ENCODE measurements at places on chromosomes 12 and 14.

DNA sequence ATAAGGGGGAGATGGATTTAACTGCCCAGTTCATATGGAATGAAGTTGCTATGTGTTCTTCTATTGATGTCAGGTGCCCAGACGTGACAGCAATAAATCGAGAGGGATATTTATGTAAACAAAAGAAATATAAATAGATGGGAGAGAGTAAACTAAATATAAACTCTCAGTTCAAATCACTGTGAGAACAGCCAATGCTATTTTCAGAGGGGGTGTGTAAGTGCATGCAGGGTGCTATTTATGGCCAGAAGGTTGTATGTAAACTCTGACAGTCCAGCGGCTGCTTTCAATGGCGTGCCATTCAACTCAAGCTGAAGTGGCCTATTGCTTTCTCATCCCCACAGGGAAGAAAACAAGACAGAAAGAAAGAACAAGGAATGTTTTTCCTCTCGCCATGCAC, 127.2 kb downstream of the KCNA5 start:
- no peak for DNase-seq

- no peak for DNase-seq
Measured at GRCh38 chr12:12724421-12725085, 7.4 kb downstream of the CDKN1B start.

DNA sequence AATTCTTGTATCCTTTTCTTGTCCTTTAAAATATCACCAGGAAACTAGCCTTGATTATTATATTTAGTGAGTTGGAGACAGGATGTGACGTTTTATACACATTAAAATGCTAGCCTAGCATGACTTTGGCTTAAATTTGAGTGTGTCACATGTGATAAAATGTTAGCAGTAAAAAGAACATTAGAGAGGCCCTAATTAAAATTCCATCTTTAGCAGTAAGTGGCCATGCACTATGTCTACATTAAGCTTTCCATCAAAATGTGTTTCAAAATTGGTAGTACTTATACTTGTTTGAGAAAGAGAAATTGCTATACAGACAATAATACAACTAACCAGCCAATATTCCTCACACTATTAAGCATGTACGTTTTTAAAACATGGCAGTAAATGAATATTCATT, 29.9 kb upstream of the MGAT4C start:
- no peak for DNase-seq

GRCh38 chr14:66360366-66360926, 125.7 kb upstream of the CCDC196 start:
- DNase-seq = no peak

- DNase-seq = no peak
Measured at GRCh38 chr12:53230108-53230845, 1.7 kb downstream of the RARG start.

DNA sequence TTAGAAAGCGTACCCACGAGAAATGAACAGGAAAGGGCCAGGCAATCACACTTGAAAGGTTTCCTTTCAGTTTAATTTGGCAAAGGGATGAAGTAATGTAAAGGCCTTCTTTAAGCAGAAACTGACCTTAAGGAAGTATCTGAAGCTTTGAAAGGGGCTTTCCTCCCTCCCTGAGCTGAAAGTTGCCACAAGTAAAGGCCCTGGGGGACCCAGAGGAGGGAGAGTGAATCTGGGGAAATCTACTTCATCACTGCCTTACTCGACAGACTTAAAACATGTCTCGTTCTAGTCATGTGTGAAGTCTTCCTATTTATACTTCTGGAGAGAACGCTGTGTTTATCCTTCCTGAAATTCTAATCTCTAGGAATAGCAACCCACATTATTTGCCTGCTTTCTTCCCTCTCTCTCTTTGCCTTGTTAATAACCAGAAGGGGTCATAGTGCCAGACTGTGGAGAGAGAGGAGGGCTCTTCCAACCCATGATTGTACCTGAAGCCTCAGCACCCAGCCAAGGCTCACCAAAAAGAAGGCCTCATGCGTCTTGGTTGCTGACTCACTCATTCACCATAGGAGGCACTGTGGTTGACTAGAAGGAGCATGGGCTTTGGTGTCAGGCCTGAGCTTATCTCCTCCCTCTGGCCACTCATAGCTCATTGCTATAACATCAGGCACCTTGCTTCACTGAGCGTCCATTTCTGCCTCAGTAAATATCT, 10.2 kb upstream of the GPX2 start:
- DNase-seq = no peak

DNA sequence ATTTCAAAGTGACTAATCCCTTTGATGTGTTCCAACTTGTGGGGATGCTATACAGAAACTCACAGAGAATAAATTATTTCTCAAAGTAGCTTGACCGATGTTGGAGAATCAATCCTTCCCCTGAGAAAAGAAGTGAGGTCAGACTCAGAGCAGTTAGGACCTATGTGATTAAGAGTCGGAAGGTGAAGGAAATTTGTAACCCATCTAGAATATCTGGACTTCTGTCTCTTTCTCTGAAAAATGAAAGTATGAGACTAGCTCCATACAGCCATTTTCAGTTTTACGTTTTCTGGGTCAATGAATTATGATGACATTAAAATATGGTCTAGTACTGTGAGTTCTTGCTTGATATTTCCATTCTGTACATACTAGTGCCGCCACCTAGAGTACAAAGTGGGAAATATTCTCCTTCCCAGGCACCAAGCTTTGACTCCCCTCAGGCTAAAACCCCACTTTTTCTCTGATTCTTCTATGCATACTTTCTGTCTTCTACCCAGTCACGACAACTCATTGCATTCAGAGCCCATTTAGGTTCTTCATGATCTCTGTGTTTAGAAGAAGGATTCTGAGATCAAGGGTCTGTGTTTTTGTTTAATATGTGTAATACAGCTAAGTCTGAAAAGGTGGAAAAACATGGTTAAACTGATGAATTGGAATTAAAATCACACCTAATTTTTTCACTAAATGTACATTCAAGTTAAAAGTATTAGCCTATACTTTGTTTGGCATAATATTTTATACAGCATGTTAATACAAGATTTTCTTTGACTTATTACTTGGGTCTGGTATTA, 6.9 kb upstream of the NTS start:
- peak; percentile 35 for DNase-seq

GRCh38 chr12:20369305-20370013, 1.1 kb downstream of the PDE3A start:
- DNase-seq = peak; percentile 7

- no peak for DNase-seq
Measured at GRCh38 chr12:111503116-111503515, 96.0 kb downstream of the ATXN2 start.

DNA sequence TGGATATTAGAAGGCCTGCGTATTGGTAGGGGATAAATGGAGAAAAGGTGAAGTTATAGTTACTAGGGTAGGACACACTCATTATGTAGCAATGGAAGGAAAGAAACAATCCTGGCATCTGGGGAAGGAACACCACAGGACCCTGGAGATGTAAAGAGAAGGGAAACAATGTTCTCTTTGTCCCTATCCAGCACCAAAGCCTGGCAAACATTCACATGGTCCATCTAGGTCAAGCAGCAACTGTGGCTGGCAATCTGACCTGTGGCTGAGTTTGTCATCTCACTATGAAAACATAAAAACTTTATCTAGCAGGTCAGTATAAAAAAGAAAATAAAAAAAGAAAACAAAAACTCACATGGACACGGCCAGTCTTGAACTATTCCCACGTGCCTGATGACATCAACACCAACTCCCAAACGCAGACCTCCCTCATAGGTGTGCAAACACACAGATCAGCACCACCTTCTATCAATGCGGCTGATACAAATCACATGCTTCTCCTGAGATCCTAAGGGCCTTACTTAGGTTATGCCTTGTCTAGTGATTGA, 2.6 kb downstream of the POMT2 start:
- no peak for DNase-seq

DNA sequence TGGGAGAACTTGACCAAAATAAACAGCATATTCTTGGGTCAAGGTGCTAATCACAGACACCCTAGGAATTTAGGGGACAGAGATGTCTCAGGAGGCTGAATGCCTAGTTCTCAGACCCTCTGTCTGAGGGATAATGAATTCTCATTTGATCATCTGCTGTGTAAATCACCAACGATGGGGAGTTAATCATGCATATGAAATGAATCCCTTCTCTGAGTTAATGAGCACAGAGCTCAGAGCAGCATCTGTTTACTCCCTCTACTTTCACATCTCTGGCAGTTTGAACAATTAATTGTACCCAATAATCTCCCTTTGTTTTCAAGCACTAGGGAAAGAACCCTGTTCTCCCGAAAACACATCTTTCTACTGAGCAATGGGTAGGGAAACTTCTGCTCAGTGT, 129.4 kb upstream of the SRRM4 start:
- no peak for DNase-seq

All from HTR-8/SVneo (cell line).